ENCODE measurements at places on chromosomes 11 and 22.
A peak's percentile ranks its signal among the peaks of the same experiment; 100 is the strongest.

GRCh38 chr22:25666308-25666707 lies 75.7 kb upstream of the MYO18B start:
- no peak for DNase-seq

- DNase-seq, result no peak
These were observed 200.3 kb upstream of the MPPED2 start for GRCh38 chr11:30786256-30787110.

- DNase-seq, result peak; percentile 28
These were observed 30.3 kb downstream of the ATM start for GRCh38 chr11:108253176-108253575.

DNA sequence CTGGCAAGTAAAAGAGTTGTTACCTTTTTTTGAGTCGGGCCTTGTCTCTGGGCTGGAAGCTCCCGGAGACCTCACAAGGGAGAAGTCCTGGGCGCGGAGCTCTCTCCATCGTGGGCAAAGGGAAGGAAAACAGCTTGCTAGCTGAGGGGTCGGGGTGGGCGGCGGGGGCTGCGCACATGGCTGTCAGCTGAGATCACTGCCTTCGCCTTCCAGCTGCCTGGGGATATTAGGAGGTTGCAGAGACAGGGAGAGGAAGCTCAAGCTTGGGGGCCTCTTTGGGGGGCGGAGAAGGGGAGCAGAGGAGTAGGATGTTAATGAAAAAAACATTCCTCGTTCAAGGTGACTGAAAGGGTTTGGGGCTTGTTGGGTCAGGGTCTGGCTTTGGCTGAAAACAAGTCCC lies 49.2 kb upstream of the ALX4 start:
- no peak for DNase-seq

DNA sequence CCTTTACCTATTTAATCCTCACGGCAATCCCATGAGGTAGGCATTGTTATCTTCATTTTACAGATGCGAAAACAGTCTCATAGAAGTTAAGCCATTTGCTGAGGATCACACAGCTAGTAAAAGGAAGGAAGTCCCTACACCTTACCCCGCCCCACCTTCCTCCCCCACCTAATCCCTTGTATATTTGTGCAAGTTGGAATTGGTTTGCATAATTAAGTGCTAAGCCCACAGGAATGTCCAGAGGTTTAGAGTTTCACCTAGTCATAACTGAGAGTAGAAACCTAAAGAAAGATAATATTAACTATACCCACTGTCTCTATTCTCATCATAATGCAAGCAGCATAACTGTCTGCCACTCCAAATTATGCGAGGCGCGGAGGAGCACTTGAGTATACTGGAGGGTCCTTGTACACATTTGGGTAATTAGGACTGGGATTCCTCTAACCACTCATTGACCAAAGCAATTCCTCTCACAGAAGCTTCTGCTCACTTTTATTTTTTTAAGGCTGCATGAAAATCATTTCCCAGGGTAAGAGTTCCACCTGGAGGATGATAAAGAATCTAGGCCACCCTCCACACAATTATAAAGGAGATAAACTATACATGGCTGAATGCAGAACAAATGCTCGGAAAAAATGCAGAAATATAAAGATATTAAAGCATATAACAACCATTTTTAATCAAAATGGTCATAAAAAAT lies 199.9 kb downstream of the FAM181B start:
- DNase-seq, result no peak

GRCh38 chr11:116993599-116993998 lies 104.6 kb downstream of the SIK3 start:
- DNase-seq, result no peak

GRCh38 chr11:17541330-17541885 lies 2.8 kb downstream of the USH1C start:
- peak; percentile 22 for DNase-seq

GRCh38 chr11:63961608-63962412 lies 12.6 kb upstream of the COX8A start:
- peak; percentile 38 for DNase-seq

GRCh38 chr11:118313242-118313641 lies 8.7 kb downstream of the CD3E start:
- DNase-seq, result peak; percentile 2

DNA sequence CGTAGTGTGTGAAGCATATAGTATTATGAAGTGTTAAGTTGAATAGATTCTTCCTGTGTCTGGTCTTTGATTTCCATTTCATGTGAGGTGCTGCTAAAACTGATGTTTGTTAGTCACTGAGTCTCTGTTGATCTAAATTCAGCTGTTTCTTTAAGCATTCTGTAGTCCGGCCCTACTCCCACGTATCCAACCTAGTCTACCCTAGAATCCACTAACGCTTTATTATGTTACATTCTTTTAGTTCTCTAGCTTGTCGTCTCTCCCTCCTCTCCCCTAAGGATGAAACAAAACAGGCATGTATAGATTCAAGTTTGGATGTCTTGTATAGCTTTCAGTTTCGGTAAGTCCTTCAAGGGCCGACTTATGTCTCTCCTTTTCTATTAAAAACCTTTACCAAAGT lies 4.1 kb downstream of the WEE1 start:
- DNase-seq, result peak; percentile 56

DNA sequence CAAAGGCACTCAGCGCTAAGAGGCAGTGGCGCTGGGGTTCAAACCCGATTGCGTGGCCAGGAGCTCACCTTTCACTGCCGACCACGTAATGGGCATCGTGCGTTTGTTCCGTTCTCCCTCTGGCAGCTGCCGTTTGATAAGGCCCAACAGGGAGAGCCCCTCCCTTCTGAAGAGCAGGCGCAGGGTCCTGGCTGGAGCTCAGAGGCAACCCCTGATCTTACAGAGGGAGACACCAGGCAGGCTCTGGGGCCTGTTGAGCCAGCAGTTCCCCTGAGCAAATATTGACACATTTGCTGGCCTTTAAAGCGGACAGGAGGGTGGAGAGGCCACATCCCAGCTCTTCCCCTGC lies 11.7 kb upstream of the C1QTNF6 start:
- no peak for DNase-seq

GRCh38 chr11:69115586-69116560 lies 39.9 kb upstream of the SMIM38 start:
- no peak for DNase-seq

DNA sequence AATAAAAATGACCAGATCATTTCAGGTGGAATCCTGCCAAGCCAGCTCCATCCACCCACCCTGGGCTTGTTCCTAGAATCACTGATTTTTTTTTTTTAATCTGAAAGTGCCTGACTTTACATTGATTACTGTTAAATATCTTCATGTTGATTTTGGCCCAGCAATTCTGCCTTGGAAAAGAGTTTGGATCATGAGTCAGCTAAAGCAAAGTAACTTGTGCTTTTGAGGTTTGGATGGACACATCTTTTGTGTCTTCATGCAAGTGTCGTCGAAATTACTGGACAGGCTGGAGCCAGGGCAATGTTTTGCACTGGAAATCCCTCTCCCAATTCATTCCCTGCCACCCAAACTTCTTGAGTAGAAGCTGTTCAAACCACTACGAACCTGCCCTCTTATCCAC lies 164.0 kb upstream of the SYT13 start:
- peak; percentile 45 for DNase-seq

DNA sequence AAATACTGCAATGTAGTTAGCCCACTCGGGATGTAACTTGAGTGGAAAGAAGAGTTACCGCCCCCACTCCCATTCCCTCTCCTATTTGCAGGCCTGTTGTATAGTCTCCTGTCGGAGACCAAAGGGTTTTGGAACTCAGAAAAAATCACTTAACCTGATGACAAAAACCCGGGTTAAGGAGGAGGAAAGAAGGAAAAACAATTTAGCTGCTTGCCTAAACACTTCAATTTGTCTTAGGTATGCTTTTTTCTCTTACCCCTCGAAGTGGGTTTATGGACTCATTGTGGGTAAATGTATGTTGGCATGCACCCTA lies 2.2 kb downstream of the YAP1 start:
- DNase-seq, result peak; percentile 28

DNA sequence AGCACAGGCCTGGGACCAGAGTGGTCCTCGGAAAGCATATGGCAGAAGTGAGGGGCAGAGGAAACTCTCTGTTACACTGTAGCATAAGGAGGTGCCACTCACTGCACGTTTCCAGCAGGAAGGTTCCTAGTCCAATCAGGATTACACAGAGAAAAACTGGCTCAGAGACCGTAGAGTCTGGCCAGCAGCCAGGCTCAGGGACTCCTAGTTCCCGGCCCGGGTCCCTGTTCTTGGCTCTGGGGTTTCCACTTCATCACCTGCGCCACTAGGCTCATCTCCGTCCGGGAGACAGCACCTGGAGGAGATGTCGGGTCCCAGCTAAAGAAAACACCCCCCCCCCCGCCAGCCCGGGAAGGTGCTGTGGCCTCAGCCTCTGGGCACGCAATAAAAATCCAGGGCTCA lies 1.1 kb downstream of the TTLL12 start:
- DNase-seq, result peak; percentile 53

- DNase-seq, result no peak
These were observed 61.8 kb upstream of the UBASH3B start for GRCh38 chr11:122593473-122594420.

DNA sequence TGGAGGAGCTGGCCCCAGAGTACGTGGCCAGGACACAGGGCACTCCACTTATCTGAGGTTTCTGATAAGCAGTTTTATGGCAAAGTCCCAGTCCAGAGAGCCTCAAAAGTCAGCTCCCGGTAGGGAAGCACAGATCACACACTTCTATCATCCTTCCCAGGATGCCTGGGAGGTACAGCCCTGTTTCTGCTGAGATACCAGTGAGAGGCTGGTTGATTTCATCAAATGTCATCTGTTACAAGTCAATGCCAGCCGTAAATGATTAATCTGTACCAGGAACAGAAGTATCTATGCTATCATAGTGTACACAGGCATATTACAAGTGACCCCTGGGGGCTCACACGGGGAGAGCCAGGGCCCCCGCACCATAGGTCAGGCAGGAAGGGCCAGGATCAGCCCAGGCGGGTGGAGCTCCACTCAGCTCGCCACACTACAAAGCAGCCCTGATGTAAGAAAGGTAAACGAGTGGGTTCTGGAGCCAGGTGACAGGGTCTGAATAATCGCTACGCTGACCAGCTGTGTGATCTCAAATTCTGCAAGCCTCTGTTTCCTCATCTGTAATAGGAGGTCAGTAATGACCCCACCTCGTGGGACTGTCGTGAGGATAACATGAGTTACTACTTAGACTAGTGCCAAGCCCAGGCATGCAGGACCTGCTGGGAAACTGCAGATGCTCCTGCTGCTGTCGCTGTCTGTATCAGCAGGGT lies 17.6 kb downstream of the PLA2G6 start:
- DNase-seq, result no peak

DNA sequence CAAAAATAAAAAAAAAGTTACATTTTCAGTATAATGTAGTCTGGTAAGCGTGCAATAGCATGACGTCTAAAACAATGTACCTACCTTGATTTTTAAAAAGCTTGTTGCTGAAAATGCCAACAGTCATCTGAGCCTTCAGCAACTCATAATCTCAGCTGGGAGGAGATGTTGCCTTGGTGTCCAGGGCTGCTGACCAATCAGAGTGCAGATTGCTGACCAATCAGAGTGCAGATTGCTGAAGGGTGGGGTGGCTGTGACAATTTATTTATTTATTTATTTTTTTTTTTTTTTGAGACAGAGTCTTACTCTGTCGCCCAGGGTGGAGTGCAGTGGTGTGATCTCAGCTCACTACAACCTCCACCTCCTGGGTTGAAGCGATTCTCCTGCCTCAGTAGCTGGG lies 17.8 kb downstream of the ZBED4 start:
- peak; percentile 16 for DNase-seq

- no peak for DNase-seq
These were observed 9.5 kb upstream of the RFPL3 start for GRCh38 chr22:32348031-32348611.

DNA sequence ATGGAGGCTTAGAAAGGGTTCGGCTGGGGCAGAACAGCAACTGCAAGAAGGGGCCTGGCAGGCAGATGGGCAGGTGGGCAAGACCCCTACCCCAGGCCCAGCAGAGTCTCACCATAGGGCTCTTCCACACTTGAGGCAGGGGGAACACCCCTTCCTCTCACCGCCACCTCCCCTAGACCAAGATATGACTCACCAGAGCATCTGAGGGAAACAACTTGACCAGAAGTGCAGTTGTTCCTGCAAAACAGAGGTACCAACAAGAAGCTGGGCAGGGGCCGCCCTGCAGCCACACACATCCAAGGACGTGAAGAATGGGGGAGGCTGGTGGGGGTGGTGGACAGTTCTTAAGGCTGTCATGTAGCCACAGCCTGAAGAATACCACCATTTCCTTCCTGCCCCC lies 10.9 kb downstream of the TMPRSS5 start:
- no peak for DNase-seq

DNA sequence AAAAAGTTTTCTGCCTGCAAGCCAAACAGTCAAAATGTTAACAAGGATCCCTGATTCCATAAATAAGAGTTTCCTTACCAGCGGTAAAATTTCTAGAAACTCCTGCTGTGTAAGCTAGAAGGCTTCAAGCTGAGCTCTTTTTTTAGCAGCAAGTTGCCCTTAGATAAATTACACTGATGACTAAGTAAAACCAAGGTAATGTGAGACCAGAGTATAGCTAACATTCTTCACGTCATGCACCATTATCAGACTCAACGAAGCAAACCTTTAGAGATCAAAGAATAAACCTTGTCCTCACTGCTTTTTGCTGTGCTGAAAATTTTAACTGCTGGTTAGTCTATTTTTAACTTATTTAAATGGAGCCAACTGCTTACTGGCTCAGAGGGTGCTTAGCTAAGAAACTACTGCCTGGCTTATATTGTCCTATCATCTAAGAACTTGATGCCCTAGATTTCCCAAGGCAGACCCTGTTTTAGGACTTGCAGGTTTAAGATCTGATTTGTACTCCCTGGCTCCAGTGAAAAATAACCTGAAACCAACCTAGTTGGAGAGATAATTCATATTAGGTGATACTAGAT lies 900.7 kb downstream of the JRKL start:
- DNase-seq, result no peak

DNA sequence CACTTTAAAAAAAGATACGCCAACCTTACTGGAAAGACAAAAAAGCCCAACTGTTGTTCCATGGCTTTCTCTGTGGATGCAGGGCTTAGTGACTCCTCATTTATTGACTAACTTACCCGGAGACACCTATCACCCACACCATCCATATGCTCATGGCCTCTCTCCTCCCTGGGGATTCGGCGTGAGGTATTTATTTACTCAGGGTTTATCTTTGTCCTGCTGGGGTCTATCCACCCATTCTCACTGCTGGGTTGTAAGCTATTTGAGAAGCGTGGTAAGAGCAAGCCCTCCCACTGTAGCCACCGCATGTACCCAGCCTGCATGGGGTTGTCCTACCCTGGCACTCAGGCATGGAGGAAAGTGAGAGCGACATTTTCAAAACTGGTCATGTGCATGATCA lies 93.6 kb downstream of the NELL1 start:
- DNase-seq, result no peak

GRCh38 chr22:29143941-29144785 lies 61.5 kb upstream of the EMID1 start:
- DNase-seq, result no peak

DNA sequence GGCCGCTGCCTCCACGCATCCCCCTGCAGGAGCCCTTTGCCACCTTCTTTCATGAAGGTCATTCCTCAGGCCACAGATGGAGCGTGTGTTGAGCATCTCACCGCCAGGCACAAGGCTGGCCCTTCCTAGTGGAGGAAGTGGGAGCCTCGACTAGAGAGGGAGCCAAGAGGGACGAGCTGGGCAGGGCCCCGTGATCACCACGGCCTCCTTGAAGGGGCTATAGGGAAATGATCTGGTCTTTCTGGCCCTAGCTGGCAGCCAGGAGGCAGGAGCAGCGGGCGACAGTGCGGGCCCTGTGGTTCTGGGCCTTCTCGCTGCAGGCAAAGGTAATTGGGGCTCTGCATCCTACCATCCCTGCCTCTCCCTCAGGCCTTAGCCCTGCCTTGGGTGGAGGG lies 49.1 kb downstream of the PISD start:
- no peak for DNase-seq

- peak; percentile 11 for DNase-seq
These were observed 59.9 kb downstream of the PAK1 start for GRCh38 chr11:77413850-77414460.

- DNase-seq, result peak; percentile 23
These were observed 208.1 kb upstream of the NARS2 start for GRCh38 chr11:78782725-78783124.

Measured in EH (cell line).